ENCODE measurements at places on chromosomes 1 and 21. TPM values are rescaled to one million over a fixed set of nuclear protein-coding genes. Genes with fewer than 3 reads are reported as not detected.

Gene PTGFR
- total RNA-seq: 4.7 TPM

DNA sequence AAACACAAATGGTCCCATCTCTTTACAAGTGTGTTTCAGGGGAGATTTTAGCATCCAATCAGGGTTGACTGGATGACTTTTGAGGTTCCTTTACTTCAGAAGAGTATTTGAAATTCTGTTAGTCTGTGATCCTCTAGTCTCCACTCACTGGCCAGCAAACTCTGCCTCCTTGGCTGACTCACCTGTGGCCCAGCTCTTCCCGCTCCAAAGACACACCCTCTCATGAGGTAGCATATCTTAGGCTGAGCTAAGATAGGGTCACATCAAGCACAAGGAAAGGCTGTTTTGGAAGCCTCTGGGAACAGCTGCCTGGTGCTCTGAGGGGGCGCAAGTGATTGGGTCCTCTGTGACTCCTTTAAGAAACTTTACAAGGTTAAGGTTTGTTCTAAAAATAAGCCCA, 102.3 kb upstream of the FGGY start:
- H3K27ac ChIP-seq: no peak overlapping the region
- H3K27me3 ChIP-seq: no peaks in the 10 kb centered on the region
- no peak overlapping the region for H3K4me3 ChIP-seq
- H3K36me3 ChIP-seq: no peaks in the 10 kb centered on the region
- H3K4me1 ChIP-seq: peaks cover 9% of the 10 kb centered on the region

GRCh38 chr21:26920055-26920454, 46.8 kb downstream of the ADAMTS5 start:
- no peaks in the 10 kb centered on the region for H3K27me3 ChIP-seq
- no peak overlapping the region for H3K27ac ChIP-seq
- no peak for DNase-seq
- no peaks in the 10 kb centered on the region for H3K4me1 ChIP-seq
- no peaks in the 10 kb centered on the region for H3K36me3 ChIP-seq

GRCh38 chr1:116284819-116285390, 88.1 kb upstream of the ATP1A1 start:
- H3K27ac ChIP-seq: no peak overlapping the region
- H3K4me1 ChIP-seq: no peaks in the 10 kb centered on the region
- no peaks in the 10 kb centered on the region for H3K27me3 ChIP-seq
- no peak overlapping the region for H3K4me3 ChIP-seq

- H3K4me1 ChIP-seq: peaks cover 57% of the 10 kb centered on the region
- no peak for DNase-seq
- H3K27ac ChIP-seq: peak overlapping the region; percentile 68
- H3K36me3 ChIP-seq: no peaks in the 10 kb centered on the region
These were observed 25.3 kb upstream of the RAP1A start for GRCh38 chr1:111594306-111594693.

Data from upper lobe of left lung (tissue), 6 donors.